ENCODE measurements at places on chromosomes 12 and 14.

GRCh38 chr12:55001198-55001868 lies 16.8 kb upstream of the TESPA1 start:
- DNase-seq: no peak

GRCh38 chr14:48598458-48598857 lies 923.1 kb upstream of the MDGA2 start:
- no peak for DNase-seq

- no peak for DNase-seq
Measured at GRCh38 chr14:75794615-75795038, 133.6 kb downstream of the TTLL5 start.

DNA sequence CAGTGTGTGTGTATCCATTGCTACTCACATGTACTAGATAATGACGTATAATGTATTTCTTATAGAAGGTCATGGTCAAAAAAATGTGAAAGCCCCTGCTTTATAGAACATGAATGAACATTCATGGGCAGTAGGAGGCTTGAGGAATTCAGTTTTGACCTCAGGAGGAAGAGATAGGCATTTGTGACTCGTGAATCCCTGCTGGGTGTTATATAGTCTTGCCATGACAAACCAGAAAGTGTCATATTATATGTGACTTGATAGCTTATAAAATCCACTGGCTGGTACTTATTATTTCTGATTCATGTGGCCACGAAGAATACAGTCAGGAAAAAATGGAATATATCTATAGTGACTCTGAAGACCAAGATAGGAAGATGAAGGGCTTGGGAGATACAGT lies 287.6 kb downstream of the CEP128 start:
- no peak for DNase-seq

GRCh38 chr12:26833743-26834490 lies 923 bp upstream of the ITPR2 start:
- DNase-seq: no peak

DNA sequence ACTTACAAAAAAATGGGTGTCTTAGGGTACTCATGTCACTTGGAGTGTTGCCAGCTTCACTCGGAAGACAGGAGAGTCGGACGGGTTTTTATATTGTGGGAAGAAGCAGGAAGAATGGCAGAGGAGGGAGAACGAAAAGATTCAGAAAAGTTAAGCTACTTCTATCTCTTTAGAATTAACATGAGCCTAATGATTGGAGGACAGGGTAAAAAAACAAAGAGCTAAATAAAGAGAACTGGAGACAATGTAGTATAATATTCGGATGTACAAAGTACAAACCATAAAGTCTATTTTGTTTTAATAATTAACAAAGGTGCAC lies 43.9 kb downstream of the EFCAB11 start:
- DNase-seq: no peak

DNA sequence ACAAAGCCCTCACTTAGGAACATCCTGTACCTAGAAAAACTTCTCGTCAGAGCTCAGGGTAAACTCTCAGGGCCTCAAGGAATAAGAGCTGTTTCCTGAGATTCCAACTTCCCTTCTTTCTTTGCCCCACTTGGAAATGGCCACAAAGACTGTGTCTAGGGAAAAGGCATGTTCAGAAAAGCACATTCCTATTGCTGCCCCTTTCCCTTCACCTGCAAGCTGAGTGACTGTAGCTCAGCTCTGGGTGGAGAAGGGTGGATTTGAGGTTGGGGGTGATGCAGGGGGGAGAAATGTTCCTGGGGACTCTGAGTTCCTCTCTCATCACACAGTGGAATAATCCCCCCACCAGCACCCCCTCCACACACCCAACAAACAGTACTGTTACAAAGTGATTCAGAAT lies 6.8 kb downstream of the ENDOU start:
- DNase-seq: no peak

DNA sequence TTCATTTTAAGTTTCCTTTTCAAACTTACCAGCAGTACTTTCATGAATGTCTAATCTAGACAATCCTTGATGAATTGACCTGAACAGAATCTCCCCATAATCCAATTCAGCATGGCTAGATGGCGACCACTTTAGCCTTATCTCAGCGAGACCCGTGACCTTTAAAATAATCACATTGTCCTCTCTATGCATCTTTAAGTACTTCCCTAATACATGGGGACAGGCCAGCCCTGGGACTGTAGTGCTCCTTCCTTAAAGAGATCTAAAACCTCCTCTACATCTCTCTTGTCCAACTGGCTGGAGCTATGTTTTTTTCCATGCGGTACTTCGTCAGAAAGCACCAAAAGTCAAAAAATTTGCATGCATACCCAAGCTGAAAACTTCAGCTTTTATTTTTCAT lies 746.0 kb downstream of the VRK1 start:
- DNase-seq: no peak

GRCh38 chr12:75480469-75480949 lies at the start of gene GLIPR1:
Gene GLIPR1 (plus strand): TSS chr12:75480755. CDS start chr12:75480881, 126 bp downstream.
- peak; percentile 68 for DNase-seq

DNA sequence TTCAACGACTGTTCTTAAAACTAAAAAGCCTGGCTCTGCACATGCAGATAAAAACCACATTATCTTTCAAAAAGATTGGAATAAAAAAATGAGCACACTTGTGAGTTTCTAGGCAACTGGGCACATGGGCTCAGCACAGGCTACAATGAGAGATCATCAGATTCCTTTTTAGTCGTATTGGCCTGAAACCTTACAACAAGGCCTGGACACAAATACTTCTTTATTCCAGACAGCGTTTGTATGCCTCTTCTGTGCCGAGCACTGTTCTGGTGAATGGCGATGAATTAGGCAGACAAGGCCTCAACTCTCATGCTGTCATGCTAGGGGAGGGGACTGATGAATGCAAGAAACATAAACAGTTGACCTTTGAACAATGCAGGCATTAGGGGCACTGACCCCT lies 463.0 kb downstream of the AACS start:
- DNase-seq: no peak

DNA sequence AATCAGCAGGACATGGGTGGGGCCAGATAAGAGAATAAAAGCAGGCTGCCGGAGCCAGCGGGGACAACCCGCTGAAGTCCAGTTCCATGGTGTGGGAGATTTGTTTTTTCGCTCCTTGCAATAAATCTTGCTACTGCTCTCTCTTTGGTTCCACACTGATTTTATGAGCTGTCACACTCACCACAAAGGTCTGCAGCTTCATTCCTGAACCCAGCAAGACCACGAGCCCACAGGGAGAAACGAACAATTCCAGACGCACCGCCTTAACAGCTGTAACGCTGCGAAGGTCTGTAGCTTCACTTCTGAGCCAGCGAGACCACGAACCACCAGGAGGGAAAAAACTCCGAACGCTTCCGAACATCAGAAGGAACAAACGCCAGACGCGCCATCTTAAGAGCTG lies 2.8 kb upstream of the CNIH1 start:
- DNase-seq: no peak

GRCh38 chr14:67618617-67619063 lies 1.1 kb upstream of the ARG2 start:
- no peak for DNase-seq

- DNase-seq: no peak
Measured at GRCh38 chr14:67239582-67239981, 1.7 kb upstream of the PALS1 start.

DNA sequence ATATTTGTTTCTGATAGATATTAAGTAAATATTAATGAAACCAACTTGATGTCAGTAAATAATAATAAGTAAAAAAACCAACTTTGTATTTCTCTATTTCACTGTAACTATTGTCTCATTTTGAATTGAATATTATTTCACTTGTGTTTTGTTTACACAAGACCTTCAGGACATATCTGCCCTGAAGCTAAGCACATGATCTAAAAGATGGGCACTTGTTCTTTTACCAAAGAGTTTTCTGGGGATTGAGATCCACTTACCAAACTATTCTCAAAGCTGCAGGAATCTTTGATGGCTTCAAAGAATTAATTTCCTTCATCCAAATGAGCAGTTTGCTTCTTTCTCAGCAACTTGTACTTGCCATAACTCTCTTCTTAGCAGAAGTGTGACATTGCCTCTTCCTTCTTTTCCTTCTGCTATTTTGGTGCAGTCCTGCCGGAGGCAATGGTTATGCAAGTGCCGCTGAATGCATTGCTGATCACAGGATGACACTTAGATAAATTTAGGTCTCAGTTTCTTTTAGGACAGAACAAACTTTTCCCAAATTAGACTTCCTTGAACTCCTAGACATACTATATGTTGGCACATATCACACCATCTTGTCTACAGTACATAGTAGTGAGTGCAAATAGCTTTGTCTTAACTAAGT lies 9.2 kb downstream of the FAR2 start:
- no peak for DNase-seq

- no peak for DNase-seq
Measured at GRCh38 chr12:74889563-74890236, 319.9 kb downstream of the KCNC2 start.

DNA sequence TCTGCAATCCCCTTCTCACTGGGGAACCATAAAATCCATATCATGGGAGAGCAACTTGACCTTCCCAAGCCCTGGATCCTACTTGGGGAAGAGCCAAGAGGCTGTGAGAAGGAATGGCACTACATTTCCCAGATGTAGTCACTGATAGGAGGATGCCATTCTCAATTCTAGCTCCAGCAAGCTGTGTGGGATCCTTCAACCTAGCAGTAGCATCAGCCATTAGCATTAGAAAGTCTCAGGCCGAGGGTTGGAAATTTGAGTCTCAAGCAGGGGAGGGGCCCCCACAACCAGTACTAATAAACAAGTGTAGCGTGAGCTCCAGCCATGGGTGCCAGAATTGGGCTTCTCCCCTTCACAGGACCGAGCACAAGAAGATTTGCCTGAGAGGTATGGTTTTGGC lies 84.3 kb upstream of the NELL2 start:
- no peak for DNase-seq

GRCh38 chr14:60796434-60796833 lies 61.9 kb downstream of the MNAT1 start:
- no peak for DNase-seq

DNA sequence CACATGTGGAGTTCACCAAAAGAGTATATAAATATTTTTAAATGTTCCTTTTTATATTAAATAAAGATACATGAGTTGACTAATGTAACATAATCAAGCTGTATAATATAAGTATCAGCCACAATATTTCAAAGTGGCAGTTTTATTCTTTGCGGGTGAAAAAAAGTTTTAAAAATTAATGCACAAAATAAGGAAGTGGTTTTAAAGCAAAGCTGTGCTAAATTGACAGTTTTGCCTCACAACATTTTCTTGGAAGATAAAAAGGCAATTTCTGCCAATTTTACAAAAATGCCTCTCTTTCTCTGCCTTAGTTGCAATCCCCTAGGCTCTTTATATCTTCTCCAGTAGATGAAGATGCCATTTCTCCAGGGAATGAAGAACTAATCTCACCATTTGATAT lies 719.1 kb downstream of the C12orf50 start:
- no peak for DNase-seq

DNA sequence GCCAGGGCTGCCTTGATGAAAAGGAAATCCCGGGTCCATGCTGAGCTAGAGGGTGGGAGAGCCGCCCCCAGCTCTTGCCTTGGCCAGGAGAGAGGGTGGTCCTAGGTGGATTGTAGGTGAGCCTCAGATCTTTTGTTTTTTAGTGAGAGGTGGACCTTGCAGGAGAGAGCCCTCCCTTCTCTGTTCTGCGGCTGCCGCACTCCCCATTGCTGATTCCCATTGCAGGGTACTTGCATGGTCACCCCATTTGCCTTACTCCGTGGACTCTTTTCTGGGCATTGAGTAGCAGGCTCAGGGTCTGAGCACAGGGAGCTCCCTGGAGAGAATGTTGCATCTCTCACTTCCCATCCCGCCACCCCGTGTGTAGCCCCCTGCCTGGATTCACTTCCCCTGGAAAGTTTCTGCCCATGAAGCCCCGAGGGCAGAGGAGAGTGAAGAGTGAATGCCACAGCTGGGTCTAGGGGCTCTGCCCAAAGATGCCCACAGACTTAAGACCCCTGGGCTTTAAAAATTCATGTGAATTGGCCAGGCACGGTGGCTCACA lies 10.2 kb downstream of the VASH1 start:
- no peak for DNase-seq

DNA sequence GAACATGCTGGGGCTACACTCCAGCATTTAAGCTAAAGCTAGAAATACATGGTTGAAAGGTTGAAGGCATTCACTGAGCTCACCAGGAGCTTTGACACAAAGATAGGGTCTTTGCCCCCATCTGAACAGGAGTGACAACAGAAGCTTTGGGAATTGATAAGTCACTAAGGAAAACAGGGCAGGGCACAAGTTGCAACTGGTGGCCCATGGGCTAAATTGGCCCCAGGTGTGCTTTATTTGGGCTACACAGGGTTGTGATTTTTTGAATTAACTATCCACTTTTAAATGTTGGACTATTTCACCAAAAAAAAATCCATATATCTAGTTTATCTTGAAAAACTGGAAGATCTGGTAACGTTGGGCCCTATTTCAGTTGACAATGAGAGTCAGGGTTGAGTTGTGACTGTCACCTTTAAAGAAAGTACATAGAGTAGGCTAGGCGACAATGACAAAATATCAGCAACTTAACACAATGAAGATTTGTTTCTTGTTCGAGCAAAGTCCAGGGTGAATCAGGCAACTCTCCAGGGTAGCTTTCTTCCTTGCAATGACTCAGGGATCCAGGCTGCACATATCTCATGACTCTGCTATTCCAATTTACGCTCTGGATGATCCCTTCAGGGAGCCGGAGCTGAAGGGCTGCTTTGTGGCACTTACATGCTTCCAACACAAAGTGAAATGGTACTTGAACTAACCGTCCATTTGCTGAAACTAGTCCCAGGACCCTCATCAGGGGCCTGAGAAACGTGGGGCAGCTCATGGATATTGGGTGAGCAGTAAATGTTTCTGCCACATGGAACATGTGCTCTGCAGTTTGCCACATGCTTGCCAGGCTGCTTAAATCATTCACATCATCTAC lies 13.3 kb upstream of the EIF4B start:
- DNase-seq: no peak

DNA sequence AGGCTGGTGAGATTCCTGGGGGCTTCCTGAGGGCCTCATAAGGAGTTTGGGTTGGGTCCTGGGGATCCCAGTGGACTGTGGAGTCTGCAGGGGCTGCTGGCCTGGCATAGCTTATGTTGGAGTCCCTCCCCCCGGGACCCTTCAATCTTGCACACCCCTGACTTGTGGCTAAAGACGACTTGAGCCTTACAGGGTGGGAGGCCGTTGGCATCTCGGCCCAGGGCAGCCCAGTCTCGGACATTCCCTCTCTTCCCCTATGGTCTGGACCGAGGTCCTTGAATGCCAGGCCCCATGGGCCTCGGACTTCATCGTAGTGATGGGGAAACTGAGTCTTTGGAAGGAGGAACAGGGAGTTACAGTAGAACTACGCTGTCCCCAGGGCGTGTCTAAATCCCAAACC lies 12.5 kb downstream of the RTL1 start:
- DNase-seq: no peak

DNA sequence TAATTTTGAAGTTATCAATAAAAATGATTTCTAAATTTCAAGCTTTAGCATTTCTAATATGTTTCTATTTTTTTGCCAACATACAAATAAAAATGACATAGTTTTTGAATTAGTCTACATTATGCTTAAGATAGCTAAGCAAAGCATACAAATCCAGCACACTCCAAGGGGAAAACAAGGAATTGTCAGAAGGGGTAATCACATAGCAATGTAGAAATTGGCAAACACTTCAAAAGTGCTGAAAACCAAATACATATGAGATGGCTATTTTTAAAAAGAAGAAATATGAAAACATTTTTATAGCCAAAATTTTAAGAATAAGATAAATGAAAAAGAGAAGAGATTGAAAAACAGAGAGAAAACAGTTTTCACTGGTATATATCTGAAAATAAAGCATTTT lies 308.0 kb downstream of the SLC6A15 start:
- DNase-seq: no peak
